Suppressor macrophage (primary cell): ENCODE measurements at places on chromosomes 3 and 15.
A peak's percentile ranks its signal among the peaks of the same experiment; 100 is the strongest.

- no peak for DNase-seq
These were observed 23.7 kb upstream of the CCDC174 start for GRCh38 chr3:14627815-14628214.

- no peak for DNase-seq
These were observed 30.5 kb upstream of the LYZL4 start for GRCh38 chr3:42440924-42441323.

DNA sequence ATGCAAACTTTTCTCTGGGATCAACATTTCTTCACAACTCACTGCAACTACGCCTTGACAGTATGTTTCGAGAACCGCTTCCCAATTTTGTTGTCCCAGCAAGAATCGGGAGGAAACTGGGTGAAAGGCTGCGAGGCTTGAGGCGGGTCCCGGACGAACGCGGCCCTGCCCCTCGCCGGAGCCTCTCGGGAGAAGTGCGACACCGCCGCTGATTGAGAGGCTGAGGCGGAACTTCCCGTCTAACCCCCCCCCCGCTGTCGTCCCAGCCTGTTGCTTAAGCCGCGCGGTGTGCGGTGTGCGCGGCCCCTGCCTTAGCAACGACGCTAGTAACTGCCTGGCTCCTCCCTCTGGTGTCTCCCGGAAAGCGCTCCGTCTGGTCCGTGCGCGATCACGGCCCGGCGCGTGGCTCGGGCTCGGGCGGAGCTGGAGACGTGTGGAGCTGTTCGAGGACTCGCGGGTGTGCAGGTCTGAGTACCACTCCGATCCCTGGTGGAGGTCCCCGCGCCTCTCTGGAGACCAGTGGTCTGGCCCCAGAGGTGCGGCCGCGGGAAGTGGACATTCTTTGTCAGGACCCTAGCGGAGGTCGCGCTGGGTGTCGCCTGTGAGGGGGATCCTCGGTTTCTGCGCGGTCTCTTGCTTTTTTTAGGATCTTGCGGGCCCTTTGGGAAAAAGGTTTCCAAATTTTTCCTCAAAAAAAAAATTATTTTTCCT lies at the start of the genes DTWD1 and FAM227B:
TSS of gene DTWD1 (plus strand) at position 391 of the 711 bp plus-strand sequence. CDS start 4,120 bp downstream, outside the sequence.
TSS of gene FAM227B (minus strand) at position 161 of the 711 bp plus-strand sequence. CDS start 5,647 bp downstream, outside the sequence.
- DNase-seq, result peak; percentile 99

DNA sequence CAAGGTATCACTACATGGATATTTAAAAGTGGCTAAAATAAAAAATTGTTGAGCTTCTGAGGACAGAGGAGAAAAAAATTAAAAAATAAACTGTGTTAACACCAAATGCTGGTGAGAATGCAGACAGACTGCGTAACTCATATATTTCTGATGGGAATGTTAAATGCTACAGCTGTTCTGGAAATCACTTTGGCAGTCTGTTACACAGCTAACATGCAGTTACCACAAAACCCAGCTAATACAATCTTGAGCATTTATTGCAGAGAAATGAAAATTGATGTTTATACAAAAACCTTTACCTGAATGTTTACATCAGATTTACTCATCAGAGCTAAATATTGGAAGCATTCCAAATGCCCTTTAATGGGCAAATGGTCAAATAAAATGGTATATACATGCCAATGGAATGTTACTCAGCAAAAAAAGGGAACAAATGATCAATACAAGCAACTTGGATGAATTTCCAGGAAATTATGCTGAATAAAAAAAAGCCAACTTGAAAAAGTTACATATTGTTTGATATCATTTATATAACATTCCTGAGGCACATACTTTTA lies 24.6 kb downstream of the MNS1 start:
- no peak for DNase-seq

- DNase-seq, result no peak
These were observed 37.1 kb downstream of the MRPL46 start for GRCh38 chr15:88430051-88430450.

DNA sequence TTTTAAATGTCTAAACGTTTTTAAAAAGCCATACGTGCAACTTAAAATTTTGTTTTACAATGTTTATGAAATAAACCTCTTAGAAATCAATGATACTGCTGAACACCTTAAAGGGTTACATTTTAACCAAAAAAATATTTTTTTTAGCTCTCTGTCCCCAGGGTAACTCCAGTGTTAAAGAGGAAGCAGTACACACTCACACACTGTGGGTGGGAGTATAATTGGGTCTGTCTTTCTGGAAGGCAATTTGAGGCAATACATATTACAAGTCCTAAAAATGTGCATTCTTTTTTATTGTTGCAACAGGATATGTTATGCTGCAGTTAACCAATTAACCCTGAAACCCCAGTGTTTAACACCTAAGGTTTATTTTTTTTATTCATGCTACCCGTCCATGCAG lies 34.1 kb downstream of the WHAMM start:
- DNase-seq, result peak; percentile 58

GRCh38 chr15:40100123-40100946 lies 8.3 kb downstream of the BMF start:
- peak; percentile 39 for DNase-seq

- DNase-seq, result no peak
These were observed 528.9 kb downstream of the IGSF11 start for GRCh38 chr3:118505784-118506183.

GRCh38 chr15:27234593-27234992 lies 263.6 kb downstream of the GABRG3 start:
- no peak for DNase-seq

GRCh38 chr3:21357241-21357640 lies 393.8 kb downstream of the ZNF385D start:
- DNase-seq, result no peak

DNA sequence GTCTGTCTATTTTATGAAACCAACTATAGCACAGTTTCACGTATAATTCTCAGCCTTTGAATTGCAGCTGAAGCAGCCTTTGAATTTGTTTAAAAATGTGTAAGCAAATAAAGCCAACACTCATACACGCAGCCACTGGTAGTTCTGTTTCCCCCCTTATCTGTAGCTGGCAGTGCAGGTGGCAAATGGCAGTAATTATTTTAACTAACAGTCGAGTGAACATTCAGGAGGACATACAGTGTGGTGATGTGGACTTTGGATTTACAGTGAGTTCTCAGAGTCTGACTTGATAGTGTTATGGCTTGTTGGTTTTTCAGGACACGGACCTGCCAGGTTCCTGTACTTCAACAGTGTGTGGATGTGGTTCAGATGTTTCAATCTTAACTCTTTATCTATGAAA lies 64.0 kb upstream of the SKOR1 start:
- DNase-seq, result no peak

DNA sequence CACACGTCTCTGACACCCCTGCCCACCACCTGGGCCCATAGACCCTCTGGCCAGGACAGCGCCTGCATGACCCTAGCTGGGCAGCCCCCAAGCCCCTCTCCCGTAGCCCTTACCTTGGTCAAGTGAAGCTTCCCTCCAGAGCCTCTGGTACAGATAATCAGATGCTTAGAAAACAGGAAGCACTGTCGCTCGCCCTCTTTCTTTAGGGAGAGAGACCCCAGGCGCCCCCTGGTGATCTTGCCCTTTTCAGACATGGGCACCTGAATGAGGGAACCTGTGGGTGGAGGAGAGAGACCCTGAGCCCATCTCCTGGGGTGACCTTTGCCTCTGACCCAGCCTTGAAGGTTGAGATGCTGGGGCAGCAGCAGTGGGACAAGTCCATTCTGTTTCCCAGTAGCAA lies 65.4 kb downstream of the RASGRF1 start:
- DNase-seq, result peak; percentile 83

- no peak for DNase-seq
These were observed 1028.3 kb upstream of the NR2F2 start for GRCh38 chr15:95302206-95302605.

GRCh38 chr15:57462381-57462780 lies 86.1 kb downstream of the CGNL1 start:
- no peak for DNase-seq

DNA sequence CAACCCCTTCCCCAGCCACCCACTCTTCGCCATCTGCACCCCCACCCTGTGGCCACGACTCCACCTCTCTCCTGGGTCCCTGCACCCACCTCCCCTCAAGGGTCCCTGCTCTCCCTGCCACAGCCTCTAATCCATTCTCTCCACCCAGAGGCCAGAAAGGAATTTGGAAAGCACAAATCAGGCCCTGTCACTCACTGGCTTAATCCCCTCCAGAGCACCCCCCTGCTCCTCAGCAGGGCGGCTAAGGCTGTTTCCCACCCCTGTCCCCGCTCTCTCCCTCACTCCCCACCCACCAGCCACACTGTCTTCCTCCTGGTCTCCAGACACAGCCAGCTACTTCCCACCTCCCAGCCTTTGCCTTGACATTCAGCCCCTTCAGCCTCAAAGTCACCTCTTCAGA lies 150.0 kb upstream of the LINGO1 start:
- no peak for DNase-seq

DNA sequence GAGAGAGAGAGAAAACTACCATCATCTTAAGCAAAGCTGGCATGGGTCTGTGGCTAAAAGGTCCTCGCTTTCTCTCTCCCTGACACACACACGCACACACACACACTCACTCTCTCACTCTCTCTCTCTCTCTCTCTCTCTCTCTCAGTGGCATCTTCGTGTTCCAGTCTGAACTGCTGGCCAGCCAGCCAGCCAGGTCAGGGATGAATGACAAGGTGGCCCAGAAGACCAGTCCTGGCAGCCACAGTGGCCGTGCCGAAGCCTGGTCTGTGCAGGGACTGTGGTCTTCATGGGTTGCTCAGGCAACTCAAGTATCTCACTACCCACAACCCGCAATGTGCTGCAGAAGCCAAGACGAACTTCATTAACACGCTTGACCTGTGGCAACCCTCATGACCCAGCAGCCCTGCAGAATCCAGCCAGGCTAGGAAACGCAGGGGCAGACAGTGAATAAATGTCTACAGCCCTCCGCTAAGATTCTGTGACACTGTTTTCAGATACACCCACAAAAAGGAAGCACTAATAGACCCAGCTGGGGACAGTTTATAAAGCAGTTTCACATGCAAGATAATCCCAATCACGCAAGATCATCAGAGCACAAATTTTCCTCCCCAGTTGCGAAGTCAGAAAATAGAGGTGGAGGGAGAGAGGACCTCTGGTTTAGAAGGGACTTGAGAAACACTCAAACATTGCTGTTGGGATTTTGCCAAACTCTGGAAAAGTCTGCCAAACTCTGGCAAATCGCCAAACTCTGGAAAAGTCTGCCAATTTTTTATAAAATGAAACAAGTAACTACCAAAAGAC lies 66.4 kb downstream of the XXYLT1 start:
- DNase-seq, result no peak

DNA sequence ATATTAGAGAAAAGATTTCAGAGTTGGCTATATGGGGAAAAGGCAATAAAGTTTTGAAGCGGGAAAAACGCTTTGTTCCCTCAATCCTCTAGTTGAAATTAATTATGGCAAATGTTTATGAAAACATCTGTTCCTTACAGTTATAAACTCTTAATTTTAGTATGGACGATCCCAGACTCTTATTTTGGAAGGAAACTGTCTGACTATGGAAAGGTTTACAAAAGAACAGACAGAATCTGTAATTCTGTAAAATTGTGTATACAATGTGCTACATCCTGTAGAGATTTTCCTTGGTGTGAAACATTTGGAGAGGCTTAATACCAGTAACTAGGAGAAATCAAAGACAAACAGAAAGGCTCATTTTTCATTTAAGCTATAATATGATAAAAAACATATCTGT lies 311.8 kb downstream of the TBC1D5 start:
- DNase-seq, result no peak

- DNase-seq, result no peak
These were observed 3.4 kb downstream of the CLDND1 start for GRCh38 chr3:98519351-98519750.

DNA sequence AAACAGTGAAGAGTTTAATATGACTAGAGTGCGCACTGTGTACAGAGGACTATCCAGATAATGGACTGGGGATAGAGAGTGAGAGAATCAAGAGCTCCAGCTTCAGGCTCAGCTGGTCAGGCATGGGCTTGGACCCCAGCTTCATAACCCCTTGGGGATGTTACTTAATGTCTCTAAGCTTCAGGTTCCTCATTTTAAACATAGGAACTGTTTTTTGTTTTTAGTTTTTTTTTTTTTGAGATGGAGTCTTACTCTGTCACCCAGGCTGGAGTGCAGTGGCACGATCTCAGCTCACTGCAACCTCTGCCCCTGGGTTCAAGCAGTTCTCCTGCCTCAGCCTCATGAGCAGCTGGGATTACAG lies 9.9 kb upstream of the BRPF1 start:
- peak; percentile 47 for DNase-seq

GRCh38 chr3:146974001-146974400 lies 368.9 kb upstream of the PLSCR5 start:
- no peak for DNase-seq

- no peak for DNase-seq
These were observed 143.4 kb downstream of the EEFSEC start for GRCh38 chr3:128296469-128297251.

GRCh38 chr3:154799800-154800199 lies 280.3 kb upstream of the MME start:
- peak; percentile 7 for DNase-seq

DNA sequence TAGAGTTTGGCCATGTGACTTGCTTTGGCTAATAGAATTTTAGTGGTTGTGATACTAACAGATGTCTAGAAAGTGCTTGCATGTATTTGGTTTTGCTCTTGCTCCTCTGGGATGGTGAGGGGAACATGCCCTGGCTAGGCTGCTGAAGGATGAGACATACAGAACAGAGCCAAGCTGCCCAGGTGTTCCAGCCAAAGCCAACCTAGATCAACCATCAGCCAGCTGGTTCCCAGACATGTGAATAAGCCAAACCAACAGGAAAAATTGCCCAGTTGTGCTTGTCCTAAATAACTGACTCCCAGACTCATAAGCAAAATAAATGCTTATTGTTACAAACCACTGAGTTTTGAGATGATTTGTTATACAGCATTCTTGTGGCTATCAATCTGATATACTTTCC lies 292.6 kb downstream of the SUCLG2 start:
- no peak for DNase-seq

DNA sequence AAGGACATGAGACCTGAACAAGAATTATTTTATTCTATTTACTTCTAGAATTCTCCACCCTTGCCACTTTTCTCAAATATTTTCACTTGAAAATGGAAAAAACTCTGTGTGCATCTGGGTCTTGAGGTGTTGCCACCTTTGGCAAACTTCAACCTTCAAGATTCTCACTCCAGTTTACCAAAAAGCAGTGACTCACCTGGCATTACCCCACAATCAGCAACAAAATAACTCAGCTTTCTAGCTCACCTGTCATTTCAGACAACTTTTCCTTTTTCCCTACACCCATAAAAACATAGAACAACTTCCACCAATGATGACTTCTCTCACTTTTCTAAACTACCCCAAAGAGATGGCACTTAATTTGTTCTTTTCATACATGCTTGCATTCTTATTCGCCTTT lies 115.8 kb downstream of the DUT start:
- no peak for DNase-seq

GRCh38 chr15:39132954-39133600 lies 447.8 kb upstream of the THBS1 start:
- DNase-seq, result peak; percentile 43

GRCh38 chr3:103218793-103219192 lies 784.0 kb downstream of the ZPLD1 start:
- DNase-seq, result no peak

DNA sequence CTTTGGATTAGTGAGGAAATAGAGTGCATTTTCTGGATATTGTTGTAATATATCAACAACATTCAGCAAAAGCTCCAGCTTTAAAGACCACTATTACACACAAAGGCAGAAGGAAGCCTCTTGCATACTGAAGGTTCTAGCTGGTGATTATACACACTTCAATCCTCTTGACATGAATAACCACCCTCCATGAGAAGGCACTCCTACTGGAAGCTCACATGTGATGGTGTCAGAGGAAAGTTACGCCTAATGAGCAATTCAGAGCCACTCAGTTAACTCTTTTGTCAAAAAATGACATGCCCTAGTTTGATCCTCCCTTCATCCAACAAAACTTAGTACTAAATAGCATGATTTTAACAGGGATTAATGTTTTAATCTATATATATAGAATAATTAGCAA lies 124.6 kb upstream of the LYSMD4 start:
- DNase-seq, result no peak

GRCh38 chr3:182116386-182116785 lies 404.7 kb downstream of the SOX2 start:
- DNase-seq, result no peak
